ENCODE measurements at places on chromosomes 2 and 18.

DNA sequence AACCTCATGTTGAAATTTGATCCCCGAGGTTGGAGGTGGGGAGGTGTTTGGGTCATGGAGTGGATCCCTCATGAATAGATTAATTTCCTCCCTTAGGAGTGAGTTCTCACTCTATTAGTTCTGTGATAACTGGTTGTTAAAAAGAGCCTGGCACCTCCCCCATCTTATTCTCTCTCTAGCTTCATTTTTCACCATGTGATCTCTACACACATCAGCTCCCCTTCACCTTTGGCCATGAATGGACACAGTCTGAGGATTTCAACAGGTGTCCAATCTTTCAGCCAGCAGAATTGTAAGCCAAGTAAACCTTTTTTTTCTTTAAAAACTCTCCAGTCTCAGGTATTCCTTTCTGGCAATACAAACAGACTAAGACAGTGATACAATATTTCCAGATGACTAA lies 602.0 kb upstream of the FAM98A start:
- no peak for DNase-seq

DNA sequence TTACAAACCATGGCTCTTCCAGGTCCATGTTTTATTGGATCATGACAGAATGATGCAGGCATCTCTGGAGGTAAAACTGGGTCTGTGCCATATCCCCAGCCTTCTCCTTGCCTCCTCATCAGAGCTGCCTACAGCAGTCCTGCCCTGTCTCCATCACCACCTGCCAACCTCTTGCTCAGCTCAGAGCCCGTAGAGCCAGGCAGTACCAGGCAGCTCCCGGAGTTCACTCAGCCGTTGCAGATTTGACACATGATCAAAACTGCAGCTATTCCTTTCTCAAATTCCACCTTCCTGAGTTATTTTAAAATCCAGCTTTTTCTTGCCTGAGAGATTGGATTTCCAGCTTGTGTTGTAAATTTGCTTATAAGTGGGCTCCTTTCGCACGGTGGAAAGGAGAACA lies 218.2 kb upstream of the CELF4 start:
- peak; percentile 18 for DNase-seq

DNA sequence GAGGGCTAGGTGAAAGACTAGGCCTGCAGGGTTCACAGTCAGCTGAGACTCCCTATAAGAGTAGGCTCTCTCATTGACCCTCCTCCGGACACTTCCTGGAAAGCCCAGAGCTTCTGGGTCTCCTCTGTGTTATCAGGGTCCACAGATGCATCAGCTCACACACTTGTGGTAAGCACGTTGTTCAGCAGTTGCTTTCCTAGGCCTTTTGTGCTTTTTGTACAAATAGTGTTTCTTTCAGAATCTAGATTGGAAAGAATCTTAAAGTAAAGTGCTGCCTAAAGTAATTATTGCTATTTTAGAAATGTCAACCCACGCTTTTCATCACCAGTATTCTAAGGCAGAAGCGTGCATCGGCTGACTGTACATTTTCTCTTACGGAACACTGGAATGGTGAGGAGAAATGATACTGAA lies 15.5 kb downstream of the SLC9A2 start:
- no peak for DNase-seq

DNA sequence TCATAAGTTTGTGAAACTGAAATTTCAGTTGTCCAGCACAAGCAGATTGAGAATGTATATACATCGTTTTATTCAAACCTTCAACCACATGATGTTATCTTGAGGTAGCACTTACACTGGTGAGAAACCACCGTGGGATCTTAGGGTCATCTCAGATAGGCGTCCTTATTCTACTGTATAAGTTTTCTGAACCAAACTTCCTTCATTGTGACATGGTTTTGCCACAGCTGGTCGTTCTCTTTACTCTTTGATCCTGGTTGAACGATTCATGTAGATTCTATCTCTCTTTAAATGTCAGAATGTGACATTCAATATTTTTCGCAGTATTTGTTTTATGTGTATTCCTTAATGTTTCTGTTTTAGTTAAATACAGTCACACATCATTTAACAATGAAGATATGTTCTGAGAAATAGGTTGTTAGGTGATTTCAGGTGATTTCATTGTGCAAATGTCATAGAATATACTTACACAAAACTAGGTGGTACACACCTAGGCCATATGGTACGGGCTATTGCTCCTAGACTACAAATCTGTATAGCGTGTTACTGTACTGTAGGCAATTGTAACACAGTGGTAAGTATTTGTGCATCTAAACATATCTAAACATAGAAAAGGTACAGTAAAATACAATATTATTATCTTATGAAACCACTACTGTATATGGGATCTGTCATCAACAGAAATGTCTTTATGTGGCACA lies 17.9 kb upstream of the ARHGAP25 start:
- no peak for DNase-seq

GRCh38 chr18:28606686-28607085 lies 429.8 kb upstream of the CDH2 start:
- no peak for DNase-seq

- DNase-seq: no peak
These were observed 147.6 kb upstream of the CAB39 start for GRCh38 chr2:230564805-230565779.

GRCh38 chr2:223642506-223642905 lies 40.3 kb upstream of the SCG2 start:
- DNase-seq: no peak

GRCh38 chr18:9850309-9850708 lies 35.5 kb upstream of the TXNDC2 start:
- no peak for DNase-seq

GRCh38 chr2:191831410-191831994 lies 15.4 kb downstream of the CAVIN2 start:
- DNase-seq: no peak

- DNase-seq: no peak
These were observed 101.6 kb downstream of the BCL2L11 start for GRCh38 chr2:111222204-111222866.
